Stimulated activated CD4-positive, alpha-beta T cell treated with anti-CD3 and anti-CD28 coated beads, TNF-alpha, amount 100 ng/mL, for 4 hours (primary cell): ENCODE measurements at places on chromosomes 6 and 20.

DNA sequence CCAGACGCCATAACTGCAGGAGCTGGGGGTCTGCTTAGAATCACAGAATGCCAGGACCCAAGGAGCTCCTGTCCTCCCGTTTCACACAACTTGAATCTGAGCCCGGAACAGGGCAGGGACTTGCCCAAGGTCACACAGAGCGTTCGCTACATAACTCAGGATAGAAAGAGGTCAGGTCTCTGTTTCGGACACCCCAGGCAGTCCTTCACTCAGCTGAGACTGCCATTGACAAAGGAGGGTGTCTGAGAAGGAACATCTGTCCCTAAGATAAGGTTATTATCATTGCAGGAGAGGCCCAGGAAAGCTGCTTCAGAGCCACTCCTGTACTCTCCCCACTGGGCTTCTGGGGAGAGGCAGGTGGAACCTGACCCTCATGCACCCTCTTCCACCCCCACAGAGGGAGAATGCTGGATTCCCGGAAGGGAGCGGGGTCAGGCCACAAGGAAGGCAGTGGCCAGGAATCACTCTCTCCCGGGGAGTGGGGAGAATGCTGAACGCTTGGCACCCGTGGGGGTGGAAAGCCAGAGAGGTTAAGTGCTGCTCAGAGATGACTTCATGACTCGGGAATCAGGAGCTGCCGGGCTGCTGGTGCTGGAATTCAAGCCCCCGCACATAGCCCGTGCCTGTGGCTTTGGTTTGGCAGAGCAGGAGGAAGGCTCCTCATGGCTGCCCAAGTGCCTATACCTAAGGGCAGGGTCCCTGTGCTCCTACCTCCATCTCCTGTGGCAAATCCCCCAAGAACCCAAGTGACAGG is 10.7 kb downstream of the SDC4 start:
- no peak for DNase-seq

GRCh38 chr6:67666177-67666964 is 968.7 kb upstream of the ADGRB3 start:
- DNase-seq: no peak

GRCh38 chr6:164106345-164106769 is 691.8 kb downstream of the QKI start:
- DNase-seq: no peak

- no peak for DNase-seq
These were observed 194.7 kb upstream of the PMEPA1 start for GRCh38 chr20:57904314-57905105.

DNA sequence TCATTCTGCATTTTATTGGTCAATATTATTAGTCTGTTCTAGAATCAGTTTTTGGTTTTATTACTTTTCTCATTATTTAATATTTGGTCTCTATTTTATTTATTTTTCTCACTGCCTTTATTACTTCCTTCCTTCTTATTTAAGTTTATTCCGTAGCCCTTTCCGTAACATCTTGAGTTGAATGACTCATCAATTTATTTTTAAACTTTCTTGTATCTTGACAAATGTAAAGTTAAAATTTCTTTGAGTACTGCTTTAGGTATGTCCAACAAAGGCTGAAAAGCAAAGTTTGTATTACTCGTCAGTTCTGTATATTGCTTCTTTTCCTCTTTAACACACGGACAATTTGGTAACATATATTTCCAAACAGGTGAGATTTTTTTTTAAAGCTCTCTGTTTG is 192.0 kb downstream of the CD109 start:
- no peak for DNase-seq

DNA sequence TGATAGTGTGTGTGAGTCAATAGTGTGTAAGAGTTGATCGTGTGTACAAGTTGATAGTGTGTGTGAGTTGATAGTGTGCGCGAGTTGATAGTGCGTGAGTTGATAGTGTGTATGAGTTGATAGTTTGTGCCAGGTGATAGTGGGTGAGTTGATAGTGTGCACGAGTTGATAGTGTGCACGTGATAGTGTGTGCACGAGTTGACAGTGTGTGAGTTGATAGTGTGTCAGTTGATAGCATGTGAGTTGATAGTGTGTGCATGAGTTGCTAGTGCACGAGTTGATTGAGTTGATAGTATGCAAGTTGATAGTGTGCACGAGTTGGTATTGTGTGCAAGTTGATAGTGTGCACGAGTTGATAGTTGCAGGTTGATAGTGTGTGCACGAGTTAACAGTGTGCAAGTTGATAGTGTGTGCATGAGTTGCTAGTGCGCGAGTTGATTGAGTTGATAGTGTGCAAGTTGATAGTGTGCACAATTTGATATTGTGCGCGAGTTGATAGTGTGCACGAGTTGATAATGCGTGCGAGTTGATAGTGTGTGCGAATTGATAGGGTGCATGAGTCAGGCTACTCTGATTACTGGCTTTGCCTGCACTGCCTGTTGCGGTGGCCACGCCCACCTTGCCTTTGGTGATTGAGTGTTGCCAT is 35.8 kb upstream of the IYD start:
- no peak for DNase-seq

- DNase-seq: no peak
These were observed 58.1 kb downstream of the LRFN2 start for GRCh38 chr6:40529040-40529439.

DNA sequence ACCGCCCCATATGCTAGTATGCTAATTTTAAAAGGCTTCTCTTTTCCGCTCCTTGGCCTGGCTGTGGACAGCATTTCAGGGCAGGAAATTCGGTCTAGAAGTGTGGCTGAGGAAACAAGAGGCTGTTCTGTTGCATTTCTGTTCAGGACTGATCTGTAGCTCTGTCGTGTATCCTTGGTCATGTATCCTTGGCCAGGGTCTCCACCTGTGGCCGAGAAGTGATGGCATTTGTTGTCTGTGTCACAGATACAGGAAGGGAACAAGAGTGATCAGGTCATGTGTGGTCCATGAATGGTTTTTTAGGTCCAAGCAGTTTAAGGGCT is 300.5 kb upstream of the SUPT3H start:
- no peak for DNase-seq

GRCh38 chr20:12201289-12201991 is 283.7 kb downstream of the BTBD3 start:
- no peak for DNase-seq

DNA sequence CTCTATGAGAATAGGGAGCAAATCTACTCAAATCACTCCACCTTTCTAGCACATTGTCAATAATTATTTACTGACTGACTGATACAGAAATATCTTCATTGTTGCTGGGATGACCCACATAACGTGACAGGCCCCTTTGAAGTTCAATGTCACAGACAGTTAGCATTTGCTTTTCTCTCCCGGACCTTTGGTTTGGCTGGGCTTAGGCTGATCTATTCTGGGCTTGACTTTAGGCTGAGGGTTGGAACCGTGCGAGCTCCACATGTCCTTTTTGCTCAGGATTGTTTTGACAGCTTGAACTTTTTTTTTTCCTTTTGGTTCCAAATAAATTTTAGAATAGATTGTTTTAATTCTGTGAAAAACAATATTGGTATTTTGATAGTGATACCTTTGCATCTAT is 12.0 kb downstream of the ULBP3 start:
- DNase-seq: no peak

DNA sequence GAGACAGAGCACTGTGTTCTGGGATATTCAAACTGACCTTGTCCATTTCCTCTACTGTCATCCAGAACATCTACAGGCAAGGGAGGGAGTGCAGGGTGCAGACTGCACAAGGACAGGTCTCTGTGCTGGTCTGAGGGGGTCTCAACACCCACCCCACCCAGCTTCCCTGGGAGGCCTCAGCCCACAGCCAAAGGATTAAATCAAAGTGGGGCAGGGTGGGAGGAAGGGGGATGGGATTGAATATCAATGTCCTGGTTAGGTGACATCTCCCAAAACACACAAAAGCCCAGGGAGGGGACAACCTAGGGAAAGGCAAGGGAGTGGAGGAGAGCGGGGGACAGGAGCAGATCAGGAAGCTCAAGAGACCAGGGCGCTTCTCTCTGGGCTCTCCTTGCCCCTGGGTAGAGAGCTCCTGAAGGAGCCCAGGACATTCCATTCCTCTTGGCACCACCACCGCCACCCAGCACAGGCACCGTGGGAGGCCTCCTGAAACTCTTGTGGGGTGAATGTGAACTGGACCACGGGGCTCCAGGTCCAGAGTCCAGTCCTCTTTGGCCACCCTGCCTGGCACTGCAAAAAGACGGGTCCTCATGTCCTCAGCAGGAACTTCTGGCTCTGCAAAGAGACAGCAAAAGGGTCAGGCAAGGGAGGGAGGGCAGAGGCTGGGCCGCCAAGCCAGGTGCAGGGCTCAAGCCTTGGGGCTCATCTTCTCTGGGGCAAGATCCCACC is 73.9 kb downstream of the JPH2 start:
- no peak for DNase-seq

DNA sequence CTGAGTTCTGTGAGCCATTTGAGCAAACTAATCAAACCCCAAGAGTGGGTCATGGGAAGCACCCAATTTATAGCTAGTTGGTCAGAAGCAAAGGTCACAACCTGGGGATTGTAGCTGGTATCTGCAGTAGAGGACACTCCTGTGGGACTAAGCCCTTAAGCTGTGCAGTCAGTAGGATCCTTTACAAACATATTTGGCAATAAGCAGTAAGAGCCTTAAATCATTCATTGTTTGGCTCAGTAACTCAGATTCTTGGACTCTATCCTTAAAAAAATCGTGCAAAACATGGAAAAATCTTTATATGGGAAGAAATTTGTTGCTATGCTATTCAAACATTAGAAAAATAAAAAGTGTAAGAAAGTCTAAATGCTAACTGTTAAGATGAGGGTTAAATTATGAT is 29.9 kb downstream of the FRK start:
- no peak for DNase-seq

DNA sequence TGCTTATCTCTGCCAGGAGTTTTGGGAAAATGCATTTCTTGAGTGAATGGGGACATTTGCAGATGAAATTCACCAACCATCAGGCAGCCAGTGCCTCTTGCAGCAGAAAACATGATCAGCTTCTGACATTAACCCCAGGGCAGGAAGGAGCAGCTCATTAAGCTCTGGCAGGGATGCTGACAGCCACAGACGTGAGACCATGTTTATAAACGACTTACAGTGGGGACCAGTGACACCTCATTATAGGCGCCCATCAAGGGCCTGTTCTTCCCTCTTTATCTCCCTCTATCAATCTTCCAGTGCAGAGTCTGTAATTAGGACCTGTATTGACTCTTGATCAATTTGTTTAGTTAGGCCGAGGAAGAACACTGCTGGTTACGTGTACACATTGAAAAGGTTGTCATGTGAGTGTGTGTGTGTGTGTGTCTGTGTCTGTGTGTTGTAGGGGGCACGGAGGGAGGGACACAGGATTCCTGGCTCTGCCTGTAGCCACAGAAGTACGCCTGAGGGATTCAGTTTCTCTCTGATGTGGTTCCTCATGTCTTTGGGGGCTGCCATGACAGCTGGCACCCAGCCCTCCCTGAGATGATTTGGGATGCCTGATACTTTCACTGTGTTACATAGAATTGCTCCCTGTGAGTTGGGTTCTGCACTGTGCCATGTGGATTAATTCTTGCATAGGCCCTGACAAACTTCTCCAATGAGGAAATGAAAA is 428.4 kb upstream of the CHD6 start:
- DNase-seq: no peak

DNA sequence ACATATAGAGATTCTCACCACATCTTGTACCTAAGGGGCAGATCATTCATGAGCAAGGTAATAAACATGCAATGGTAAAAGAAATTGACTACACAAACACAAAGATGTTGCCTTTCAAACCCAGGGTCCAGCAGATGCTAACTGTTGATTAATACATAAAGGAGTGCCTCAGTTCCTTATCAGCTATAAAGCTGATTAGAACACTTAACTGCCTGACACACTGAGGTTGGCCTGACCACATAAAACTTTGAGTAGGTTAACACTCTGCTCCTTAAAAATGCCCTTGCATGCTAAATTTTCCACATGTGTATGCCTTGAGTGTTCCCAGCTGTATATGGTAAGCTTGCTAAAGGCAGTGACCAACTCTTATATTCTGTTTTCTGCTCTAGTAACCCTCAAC is 14.9 kb downstream of the CRISP2 start:
- no peak for DNase-seq

DNA sequence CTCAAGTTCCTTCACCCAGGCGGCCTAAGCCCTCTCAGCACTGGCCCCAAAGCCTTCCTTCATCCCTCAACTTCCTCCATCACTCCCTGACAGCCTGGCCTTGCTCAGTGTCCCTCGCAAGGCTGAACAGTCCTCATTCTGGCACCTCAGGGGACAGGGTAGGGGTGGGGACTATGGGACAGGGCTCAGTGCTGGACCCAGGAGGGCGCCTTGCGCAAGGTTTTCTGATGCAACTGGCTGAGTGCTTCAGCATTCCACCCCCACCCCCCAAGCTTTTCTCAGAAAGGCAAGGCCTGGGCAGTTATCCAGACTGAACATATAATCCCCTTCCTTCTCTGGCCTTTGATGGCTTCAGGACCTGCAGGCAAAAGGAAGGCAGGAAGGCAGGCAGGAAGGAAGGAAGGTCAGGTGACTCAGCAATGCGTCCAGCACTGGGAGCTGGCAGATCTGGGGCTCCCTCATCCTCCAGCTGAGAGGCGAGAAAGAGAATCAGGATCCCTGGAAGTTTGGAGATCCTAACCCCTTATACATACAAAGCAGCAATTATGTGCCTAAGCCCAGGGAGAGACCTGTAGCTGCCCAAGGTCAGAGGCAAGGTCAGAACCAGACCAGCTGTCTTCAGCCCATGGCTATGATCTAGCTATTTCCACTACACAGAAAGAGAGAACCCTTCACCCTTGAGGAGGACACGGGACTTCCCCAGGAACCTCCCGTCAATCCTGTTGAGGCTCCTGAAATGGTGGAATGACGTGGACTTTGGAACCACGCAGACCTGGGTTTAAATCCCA is 8.6 kb upstream of the TRIB3 start:
- no peak for DNase-seq
